ENCODE measurements at places on chromosomes 12 and 14.

- DNase-seq, result no peak
Observed at GRCh38 chr14:32898876-32899275, 39.8 kb upstream of the NPAS3 start.

DNA sequence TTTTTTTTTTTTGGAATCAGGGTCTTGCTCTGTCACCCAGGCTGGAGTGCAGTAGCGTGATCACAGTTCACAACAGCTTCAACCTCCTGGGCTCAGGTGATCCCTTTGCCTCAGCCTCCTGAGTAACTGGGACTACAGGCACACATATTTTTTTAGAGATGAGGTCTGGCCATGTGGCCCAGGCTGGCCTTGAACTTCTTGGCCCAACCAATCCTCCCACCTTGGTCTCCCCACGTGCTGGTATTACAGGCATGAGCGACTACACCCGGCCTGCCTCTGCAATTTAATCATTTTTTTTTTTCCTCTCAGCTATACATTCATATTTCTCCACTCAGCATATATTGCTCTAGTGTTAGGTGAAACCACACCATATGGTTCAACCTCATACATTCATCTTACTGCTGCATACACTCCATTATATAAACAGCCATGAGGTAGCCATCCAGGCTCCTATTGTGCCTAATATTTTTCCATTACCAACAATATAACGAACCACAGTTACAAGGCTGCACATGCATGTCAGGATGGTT lies 7.1 kb downstream of the STX2 start:
- no peak for DNase-seq

DNA sequence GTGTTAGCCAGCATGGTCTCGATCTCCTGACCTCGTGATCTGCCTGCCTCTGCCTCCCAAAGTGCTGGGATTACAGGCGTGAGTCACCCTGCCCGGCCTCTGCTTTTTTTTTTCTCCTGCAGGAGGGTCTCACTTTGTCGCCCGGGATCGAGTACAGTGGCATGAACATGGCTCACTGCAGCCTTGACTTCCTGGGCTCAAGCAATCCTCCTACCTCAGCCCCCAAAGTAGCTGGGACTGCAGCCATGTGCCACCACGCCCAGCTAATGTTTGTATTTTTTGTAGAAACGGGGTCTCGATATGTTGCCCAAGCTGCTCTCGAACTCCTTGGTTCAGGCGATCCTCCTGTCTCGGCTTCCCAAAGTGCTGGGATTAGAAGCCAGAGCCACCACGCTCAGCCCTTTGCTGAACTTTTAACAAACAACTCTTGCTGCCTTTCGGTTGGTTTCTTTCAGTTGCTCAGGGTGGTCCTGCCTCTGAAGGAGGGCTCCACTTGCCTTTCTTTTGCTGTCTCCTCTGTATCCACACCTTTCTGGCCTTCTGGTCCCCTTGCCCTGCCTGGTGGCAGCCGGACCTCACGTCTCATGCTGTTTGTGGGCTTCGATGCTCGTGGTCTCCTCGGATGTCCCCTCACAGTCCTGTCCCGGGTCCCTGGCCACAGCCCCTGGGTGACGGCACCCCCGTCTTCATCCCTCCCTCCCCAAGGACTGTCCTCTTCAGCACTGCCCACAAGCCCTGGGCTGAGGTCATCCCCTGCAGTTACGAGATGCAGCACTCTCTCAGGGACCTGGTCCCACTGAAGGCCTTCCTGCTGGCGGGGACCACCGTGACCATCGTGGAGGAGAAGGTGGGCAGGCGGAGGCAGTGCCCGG lies 3.8 kb upstream of the B3GNT4 start:
- no peak for DNase-seq

GRCh38 chr14:79443602-79444001 lies 767.7 kb downstream of the DIO2 start:
- no peak for DNase-seq

- no peak for DNase-seq
Observed at GRCh38 chr12:13164921-13165616, 31.5 kb upstream of the EMP1 start.

GRCh38 chr12:123231931-123232330 lies 1.0 kb downstream of the MPHOSPH9 start:
- no peak for DNase-seq

- DNase-seq, result no peak
Observed at GRCh38 chr14:60805841-60806430, 71.4 kb downstream of the MNAT1 start.

DNA sequence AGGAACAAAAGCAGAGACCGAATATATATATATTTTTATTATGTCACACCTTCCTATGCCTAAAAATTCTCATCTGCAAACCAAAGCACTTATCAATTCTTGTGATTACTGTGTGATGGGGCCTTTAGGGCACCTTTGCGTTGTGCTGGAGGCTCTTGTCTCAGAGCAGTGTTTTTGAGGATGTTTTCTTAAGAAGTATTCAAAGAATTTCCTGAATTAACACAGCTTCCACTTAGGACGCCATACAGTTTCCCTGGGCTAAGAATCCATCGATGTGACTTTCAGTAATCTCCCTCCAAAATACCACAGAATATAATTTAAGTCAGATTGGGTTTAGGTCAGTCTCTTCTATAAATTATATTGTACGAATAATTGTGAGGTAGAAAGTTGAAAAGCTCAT lies 22.0 kb upstream of the HIF1A start:
- DNase-seq, result no peak

DNA sequence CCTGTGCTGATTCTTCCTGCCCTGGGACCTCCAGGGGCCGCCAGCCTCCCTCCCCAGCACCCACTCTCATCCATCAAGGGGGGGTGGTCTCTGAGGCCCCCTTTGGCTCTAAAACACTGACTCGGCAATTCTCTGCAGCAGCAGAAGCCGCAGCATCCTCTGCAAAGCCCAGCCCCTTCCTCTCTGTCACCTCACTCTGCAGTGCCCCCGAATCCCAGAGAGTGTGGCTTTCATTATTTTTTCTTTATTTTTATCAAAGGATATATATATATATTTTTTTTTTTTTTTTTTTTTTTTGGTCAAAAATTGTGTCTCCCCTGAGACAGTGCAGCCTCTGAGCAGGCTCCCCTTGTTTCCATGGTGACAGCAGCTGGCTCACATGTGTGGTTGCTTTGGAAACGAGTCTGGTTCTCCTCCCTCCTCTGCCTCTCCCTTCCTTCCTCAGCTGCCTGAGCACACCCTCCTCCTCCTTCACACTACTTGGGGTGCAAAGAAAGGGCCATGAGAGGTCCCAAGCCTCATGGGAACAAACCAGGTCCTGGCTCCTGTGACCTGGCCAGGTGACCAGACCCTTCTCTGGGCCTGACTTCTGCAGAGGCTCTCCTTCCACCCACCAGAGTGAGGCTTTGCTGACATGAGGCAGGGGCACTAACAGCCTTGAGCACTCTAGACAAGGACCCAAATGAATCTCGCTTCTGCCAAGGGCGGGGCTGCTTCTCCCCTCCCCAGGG lies 100.5 kb downstream of the LRRC74A start:
- DNase-seq, result peak; percentile 68

DNA sequence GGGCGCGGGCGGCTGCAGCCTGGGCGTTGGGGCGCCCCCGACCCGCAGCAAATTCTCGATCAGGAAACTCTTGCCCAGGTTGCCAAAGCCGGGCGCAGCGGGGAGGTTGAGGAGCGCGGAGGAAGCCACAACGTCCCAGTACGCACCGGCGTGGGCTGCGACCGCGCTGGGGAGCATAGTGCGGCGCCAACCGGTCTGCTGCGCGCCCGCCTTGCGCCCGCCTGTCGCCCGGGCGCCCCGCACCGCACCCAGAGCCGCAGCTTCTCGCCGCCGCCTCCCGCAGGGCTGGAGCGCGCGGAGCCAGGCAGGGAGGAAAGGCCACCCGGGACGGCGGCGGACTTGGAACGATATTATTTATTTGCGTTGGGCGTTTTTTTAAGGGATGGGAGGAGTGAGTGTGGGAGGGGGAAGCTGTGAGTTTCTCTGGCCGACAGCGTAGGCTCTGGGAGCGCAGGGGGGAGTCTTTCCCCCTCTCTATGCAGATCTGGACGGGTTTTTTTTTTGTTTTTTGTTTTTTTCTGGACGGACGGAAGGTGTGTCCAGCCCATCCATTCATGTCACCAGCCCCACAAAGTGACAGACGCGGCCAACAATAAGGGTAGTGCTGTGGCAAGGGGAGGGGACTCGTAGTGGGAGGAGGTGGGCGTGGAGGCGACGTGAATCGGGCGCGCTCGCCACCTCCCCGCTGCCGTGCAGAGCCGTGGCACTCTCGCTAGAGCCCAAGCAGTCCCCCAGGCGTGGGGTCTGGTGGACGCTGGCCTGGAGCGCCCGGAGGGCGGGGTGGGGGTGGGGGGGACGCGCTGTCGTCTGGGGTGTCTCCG lies at the start of gene DBX2:
Gene DBX2 (minus strand): TSS at position 349 of the 821 bp plus-strand sequence. CDS start 172 bp downstream, at position 177.
- no peak for DNase-seq

GRCh38 chr12:4203772-4204376 lies 69.7 kb upstream of the CCND2 start:
- no peak for DNase-seq

DNA sequence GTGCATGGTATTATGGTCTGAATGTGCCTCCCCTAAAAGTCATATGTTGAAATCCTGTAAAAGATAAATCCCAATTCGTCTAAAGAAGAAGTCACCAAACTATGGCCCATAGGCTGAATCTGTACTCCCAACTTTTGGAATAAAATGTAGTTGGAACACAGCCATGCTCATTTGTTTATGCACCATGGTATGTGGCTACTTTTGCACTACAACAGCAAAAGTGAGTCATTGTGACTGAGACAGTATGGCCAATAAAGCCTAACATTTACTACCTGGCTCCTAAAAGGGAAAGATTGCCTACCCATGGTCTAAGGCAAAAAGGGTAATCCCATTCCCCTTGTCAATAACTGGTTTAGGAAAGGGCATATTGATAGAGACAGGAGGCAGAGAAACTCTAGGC lies 101.8 kb downstream of the LRIG3 start:
- no peak for DNase-seq

- peak; percentile 80 for DNase-seq
Observed at GRCh38 chr12:115916910-115917668, 360.4 kb downstream of the MED13L start.

DNA sequence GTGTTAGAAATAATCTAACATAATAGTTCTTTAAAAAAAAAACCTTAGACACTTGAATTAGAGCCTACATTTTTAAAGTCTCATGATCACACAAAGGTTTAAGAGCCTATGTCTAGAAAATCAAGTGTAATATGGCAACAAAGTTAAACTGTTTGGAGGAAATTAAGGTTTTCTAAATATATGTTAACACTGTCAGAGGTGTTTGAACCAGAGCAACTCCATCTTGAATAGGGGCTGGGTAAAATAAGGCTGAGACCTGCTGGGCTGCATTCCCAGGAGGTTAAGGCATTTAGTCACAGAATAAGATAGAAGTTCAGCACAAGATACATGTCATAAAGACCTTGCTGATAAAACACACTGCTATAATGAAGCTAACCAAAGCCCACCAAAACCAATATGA lies 12.4 kb downstream of the CPNE8 start:
- no peak for DNase-seq
